Stimulated activated CD8-positive, alpha-beta memory T cell treated with anti-CD3 and anti-CD28 coated beads, Interleukin-4, amount 100 ng/mL, for 1 hour (primary cell): ENCODE measurements at places on chromosomes 2 and 18.

DNA sequence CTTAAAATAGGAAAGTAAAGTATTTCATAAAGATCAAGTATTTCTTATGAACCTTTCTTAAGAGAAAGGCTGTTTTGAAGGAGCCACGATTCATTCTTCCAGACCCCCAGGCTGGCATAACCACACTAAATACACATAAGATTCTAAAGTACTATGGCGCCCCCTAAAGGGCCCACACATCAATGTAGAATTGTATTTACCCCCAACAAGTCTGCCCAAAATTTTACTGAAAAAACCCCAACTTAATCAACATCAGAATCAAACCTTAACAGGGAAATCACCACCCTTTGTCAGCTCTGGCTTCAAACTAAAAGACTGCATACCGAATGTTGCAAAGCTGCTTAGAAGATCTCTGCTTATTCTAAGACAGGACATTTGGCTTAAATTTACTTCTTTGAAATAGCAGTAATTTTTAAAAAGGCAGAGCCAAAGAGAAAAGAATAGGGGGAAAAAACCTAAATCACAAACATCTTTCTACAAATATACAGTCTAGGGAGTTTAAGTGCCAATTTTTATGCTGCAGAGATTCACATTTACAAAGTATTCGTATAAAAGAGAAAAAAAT, 20.4 kb upstream of the BCL2 start:
- DNase-seq = no peak

DNA sequence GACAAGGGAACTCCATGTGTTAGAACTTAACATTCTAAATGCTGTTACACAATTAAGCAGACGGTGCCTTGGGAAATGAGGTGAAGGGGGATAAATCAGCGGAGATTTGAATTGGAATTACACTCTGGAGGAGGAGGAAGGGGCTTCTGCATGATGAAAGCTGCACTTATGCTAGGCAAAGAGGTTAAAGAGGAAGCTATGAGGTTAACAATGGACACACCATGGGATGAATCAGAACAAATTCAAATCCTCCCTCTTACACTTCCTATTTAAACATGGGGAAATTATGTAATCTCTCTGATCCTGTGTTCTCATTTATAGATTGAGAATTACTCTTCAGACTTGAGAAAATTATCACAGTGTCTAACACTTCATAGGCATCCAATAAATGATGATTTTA, 121.5 kb upstream of the SIX2 start:
- DNase-seq = no peak

GRCh38 chr18:3540805-3541548, 91.0 kb downstream of the TGIF1 start:
- no peak for DNase-seq

GRCh38 chr18:59783138-59783537, 85.9 kb upstream of the CCBE1 start:
- DNase-seq = no peak

GRCh38 chr2:225104971-225105370, 62.7 kb upstream of the DOCK10 start:
- no peak for DNase-seq

DNA sequence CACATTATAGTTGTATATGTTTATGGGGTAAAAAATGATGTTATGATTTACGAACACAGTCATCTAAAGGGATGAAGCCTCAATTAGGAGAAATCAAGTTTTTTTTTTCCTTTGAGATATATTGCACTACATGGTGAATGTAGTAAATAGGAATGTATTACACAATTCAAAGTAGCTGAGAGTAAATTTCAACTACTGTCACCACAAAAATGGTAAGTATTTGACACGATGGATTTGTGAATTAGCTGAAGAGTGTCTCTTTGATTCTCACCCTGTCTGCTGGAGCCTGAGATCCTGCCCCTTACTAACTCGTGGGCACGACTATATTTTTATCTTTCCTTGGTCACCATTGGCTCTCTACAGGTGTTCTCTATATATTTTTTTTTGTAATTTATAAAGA, 540.4 kb upstream of the DSEL start:
- DNase-seq = no peak

- DNase-seq = no peak
Observed at GRCh38 chr2:3666613-3666975, 8.6 kb downstream of the ALLC start.

DNA sequence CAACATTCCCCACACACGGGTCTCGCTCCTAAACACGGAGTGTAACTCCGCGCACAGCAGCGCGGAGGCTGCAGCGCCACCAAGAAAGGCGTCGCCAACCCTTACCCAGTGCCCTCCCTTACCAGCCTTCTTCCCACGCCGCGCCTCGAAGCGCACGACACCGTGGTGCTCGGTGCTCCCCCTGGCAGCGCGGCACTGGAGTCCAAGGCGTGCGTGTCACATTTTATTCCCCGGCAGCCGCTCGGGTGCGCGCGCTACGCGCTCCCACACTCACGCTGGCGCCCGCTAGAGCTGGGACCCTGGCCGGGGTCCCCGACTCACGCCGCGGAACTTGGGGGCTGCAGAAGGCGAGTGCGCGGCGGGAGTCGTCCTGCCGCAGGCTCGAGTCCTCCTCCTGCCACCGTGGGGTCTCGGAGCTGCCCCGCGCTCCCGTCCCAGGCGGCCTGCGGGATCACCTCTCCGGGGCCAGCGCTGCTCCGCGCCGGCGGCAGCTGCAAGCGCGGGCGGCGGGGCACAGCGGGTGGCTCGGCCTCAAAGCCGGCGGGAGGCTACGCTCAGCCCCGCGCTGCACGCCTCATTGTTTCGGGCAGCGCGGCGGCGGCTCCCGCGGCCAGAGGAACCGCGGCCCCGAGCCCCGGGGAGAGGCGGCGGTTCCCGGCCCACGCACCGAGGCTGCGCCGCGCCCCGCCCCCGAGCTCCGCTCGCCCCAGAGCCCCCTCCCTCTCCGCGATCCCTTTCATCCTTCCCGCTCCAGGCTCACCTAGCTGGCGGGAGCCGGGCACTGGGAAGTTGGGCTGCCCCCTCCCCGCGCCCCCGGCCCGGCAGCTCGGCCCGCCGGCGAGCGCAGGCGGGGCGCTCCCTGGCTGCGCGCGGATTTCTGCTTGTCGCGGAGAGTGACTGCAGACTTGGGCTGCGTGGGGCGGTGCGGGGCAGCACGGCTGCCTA, at the start of gene ST6GAL2:
Gene ST6GAL2, minus strand, starts transcription at position 197 of the 945 bp plus-strand sequence. CDS start 42,190 bp downstream, outside the sequence.
- DNase-seq = no peak

- no peak for DNase-seq
Observed at GRCh38 chr2:61988462-61989366, 83.2 kb downstream of the COMMD1 start.

DNA sequence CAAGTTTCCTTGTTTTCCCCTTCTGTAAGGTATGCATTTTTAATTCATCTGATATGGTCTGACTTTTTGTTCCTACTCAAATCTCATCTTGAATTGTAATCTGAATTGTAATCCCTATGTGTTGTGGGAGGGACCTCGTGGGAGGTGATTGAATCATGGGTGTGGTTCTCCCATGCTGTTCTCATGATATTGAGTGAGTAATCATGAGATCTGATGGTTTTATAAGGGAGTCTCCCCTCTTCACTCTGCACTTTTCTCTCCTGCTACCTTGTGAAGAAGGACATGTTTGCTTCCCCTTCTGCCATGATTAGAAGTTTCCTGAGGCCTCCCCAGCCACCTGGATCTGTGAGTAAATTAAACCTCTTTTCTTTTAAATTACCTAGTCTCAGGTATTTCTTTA, 476.1 kb downstream of the LPIN1 start:
- DNase-seq = no peak

- no peak for DNase-seq
Observed at GRCh38 chr2:214649440-214650205, 159.9 kb downstream of the BARD1 start.
